ENCODE measurements at places on chromosomes 11 and 22.

DNA sequence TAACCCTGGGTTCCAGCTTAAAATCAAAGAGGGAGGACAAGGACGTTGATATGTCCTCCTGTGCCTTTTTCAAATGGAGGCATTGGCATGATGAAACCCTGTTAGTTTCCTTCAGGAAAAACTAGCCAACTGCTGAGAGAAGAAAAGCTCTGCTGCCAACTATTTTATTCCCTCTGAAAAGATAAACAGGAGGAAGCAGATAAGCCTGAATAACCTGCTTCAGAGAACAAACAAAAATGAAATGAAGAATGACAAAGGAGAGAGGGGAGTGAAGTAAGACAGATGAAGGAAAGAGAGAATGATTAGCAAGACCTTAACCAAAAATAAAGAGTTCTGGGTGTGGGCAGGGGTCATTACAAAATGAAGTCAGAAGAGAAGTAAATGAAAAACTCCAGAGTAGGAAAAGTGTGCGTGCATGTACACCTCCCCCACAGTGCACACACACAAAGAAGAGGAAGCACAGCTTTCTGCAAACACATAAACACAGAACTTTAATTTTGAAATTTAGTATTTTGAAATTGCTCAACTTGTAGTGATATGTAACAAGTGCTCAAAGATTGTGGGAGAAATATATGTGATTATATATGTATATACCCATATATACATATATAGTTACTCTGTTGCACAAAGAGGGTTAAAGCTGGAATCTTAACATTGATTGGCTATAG is 332.2 kb downstream of the LUZP2 start:
- DNase-seq, result no peak

- DNase-seq, result no peak
Observed at GRCh38 chr22:30361916-30362650, 5.3 kb downstream of the CCDC157 start.

DNA sequence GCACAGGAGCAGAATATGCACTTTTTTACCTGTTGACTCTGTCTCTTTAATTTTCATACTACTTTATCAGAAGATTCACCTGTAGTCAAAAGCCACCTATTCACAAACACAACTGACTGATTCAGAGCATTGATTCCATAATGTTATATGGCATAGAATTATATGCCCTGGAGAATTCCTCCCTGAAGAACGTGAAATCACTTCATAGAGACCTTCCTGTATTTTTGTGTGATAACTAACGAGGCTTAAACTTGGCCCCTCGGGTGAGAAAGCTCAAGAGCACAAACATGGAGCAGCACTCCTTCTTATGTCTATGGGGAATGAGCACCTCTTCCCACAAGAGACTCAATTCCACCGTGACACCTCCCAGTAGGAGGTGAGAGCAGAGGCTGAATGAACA is at the start of gene OR10A6:
Gene OR10A6, minus strand, starts transcription at position 101 of the 400 bp plus-strand sequence. CDS start 2,606 bp downstream, outside the sequence.
- no peak for DNase-seq

- DNase-seq, result no peak
Observed at GRCh38 chr22:37996515-37997246, 12.3 kb upstream of the SOX10 start.

- DNase-seq, result no peak
Observed at GRCh38 chr11:15291885-15292284, 177.2 kb downstream of the INSC start.

DNA sequence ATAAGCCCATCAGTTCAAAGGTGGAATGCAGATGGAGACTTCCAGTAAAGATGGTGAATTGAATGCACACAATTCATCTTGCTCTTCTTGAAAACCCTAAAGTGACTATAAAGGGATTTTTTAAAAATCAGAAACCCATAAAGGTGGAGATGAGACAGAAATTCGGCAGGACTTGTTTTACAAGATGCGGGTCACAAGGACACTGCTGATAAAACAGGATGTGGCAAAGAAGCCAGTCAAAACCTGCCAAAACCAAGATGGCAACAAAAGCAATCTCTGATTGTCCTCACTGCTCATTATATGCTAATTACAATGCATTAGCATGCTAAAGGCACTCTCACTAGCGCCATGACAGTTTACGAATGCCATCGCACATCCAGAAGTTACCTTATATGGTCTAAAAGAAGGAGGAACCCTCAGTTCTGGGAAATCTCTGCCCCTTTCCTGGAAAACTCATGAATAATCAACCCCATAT is 137.1 kb downstream of the NECTIN1 start:
- no peak for DNase-seq

- no peak for DNase-seq
Observed at GRCh38 chr11:29251738-29252137, 765.1 kb downstream of the KCNA4 start.

DNA sequence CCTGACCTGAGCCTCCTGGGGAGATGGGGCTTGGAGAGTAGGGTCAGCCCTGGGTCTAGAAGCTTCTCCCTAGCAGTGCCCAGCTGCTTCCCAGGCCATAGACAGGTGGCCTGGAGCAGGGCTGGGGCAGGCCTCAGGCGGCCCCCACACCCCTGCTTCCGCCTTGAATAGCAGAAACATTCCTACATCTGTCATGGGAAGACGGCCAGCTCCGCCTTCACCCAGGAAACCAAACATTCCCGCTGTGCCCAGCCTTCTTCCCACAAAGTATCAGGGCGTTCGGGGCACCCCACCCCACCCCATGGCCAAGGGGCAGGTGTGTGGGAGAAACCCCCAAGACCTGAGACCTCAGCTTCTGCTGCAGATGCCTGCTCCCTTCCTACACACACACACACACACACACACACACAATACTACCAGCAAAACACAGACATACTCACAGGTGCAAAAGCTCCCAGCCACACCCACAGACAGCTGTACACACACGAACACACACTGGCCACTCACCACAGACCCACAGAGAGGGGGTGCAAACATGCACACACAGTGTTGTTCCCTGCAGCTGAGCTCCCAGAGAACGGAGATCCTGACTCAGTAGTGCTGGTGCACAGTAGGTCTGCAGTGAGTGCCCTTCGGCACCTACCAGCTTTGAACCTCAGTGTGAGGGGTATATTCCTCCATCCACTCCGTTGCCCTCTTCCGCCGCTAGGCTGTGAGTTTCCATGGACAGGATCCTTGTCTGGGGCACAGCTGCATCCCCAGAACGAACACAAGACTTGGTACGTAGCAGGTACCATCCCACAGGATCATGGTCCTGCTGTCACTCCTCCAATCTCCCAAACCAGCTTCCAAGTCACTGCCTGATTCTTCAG is 37.4 kb downstream of the PDGFB start:
- no peak for DNase-seq

DNA sequence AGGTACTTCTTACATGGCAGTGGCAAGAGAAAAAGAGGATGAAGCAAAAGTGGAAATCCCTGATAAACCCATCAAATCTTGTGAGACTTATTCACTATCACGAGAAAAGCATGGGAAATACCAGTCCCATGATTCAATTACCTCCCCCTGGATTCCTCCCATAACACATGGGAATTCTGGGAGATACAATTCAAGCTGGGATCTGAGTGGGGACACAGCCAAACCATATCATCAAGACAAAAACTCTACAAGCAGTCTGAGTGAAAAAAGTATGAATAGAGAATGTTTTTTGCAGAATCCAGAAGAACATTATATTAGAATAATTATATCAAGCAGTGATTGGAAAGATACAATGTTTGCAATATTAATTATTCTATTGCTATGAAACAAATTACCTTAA is 893.7 kb downstream of the FAM181B start:
- DNase-seq, result no peak

- DNase-seq, result no peak
Observed at GRCh38 chr22:19886605-19887255, 32.1 kb upstream of the GNB1L start.

- DNase-seq, result no peak
Observed at GRCh38 chr11:127491589-127491988, 491.0 kb upstream of the KIRREL3 start.

DNA sequence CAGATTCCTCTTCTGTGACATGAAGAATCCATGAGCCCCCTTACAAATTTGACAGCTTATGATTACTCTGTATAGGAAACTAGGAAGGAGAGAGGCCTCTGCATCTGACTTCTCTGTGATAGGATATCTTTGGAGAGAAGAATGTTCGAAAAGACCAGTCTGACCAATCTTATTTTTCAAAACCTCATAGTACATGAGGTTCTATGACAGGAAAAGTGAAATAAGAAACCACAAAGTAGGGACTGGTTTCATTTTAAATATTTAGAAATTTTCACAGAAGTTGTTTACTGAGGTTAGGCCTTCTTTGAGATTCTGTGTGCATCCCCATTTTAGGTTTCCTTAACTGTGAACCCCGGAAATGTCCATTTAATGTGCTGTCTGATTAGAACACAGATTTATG is 2.1 kb upstream of the OR4X1 start:
- DNase-seq, result no peak

DNA sequence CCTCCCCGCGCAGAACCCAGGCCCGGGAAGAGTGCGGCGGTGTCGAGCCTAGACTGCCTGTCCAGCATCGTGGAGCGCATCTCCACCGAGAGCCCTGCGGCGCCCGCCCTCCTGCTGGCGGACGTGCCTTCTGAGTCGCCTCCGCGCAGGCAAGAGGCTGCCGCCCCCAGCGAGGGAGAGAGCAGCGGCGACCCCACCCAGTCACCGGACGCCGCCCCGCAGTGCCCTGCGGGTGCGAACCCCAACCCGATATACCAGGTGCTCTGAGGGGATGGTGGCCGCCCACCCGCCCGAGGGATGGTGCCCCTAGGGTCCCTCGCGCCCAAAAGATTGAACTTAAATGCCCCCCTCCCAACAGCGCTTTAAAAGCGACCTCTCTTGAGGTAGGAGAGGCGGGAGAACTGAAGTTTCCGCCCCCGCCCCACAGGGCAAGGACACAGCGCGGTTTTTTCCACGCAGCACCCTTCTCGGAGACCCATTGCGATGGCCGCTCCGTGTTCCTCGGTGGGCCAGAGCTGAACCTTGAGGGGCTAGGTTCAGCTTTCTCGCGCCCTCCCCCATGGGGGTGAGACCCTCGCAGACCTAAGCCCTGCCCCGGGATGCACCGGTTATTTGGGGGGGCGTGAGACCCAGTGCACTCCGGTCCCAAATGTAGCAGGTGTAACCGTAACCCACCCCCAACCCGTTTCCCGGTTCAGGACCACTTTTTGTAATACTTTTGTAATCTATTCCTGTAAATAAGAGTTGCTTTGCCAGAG is 2.0 kb downstream of the MYOD1 start:
- DNase-seq, result no peak
